ENCODE measurements at places on chromosomes 16 and 17.

DNA sequence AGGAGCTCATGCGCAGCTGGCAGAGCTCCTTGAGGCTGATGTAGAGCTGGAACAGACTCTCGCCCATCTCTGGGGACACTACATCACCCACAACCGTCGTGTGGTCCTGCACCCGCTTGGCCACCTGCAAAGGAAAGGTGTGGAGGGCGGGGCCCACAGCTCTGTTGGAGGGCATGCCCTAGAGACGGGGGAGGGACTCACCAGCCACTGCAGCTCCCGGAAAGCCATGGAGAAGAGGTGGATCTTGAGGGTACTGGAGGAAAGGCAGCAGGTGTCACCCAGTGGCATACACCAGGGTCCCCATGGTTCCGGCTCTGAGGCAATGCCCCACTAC is 8.6 kb downstream of the UNC13D start:
- no peak for DNase-seq

DNA sequence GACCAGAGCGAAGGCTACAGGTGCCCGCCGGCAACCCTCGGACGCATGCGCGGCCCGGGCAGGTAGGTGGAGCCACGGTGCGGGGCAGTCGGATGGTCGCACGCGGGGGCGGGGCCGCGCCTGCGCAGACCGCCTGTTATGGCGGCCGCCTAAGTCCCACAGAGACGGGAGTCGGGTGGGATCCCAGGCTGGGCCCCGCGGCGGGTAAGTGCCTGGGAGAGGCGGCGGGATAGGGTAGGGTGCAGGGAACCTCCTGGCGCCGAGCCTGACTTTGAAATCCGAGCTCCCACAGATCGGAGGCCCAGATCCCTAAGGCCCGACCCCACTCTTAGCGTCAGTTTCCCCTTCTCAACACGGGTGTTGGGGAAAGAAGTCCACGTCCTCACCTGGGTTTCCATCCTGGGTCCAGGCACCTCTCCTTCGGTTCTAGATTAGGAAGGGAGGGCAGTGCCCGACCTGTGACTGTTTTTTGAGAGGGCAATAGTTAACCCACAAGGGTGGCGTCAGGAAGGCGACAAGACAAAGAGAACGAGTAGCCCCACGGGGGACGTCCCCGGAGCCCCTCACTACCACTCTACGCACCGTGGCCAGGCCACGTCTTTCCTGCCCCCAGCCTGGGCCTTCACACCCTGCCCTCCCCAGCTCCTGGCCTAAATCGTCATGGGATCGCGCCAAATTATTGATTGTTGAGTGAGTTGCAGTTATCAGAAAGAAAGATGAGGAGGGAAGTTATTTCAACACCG is at the start of gene METTL22:
TSS of gene METTL22 (plus strand) at position 127 of the 743 bp plus-strand sequence. CDS start 3,968 bp downstream, outside the sequence.
- peak; percentile 33 for DNase-seq

- no peak for DNase-seq
Observed at GRCh38 chr17:73323409-73324159, 11.8 kb upstream of the CDC42EP4 start.

DNA sequence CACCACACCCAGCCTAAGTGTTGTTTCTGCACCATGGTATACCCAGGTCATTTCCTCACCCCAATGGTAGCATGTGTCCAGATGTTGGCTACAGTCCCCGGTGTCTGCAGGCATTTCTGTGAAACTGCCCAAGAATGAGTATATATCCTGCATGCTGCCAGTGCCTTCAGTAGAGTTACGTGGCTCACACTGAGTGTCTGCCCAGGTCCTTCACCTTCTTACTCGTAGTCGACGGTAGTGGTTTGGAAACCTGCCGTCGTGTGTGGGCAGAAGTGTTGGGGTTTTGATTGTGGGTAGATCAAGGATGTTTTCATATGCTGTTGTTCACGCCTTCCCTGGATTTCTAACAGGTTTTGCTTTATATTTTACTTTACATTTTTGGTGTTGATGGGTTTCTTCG is 16.8 kb downstream of the TCF25 start:
- no peak for DNase-seq

DNA sequence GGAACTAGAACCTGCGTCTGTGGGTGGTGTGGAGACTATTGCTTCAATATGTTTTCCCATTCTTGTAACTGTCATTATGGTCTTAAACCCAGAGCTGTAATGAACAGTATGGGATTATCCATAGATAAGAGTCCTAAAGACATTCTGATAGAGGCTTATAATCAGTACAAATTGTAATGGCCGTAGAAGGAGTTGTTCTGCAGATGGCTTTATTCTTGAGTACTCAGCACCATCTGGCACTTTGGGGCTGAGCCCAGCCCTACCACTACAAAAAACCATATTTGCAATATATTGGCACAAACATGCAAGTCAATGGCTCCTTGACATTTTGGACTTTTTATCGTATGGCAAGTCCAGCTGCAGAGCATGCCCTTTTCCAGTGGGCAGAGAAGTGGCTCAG is 150.0 kb downstream of the HS3ST4 start:
- no peak for DNase-seq

DNA sequence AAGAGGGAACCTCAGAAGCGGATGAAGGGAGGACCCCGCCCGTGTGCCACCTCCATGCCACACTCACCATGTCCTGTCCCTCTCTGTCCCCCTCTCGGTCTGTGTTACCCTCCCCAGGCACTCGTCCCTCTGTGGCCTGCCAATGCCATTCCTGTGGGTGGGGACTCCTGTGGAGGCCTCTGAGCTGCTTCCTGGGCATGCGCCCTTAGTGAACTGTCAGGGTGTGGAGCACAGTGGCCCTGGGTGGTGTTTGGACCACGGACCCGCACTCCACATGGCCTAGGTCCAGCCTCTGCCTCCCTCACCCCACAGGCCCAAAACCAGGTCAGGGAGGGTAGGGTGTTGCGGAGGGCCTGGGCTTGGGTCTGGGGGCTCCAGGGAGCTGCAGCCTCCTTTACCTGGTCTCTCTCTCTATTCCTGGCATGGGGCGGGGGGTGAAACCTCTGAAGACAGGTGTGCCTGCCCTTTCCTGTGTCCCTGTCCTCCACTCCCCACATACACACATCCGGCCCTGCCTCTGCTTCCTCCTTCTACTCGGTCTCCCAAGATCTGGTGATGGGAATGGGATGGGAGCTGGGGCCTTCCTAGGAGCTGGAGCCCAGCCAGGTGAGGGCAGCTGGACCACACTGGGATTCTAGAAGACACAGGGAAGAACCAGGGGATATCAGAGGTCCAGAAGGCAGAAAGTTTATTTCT is 11.5 kb upstream of the PKMYT1 start:
- no peak for DNase-seq

- no peak for DNase-seq
Observed at GRCh38 chr16:86567701-86568581, 1.3 kb downstream of the FOXC2 start.

- DNase-seq, result no peak
Observed at GRCh38 chr16:51312363-51313150, 161.5 kb upstream of the SALL1 start.

DNA sequence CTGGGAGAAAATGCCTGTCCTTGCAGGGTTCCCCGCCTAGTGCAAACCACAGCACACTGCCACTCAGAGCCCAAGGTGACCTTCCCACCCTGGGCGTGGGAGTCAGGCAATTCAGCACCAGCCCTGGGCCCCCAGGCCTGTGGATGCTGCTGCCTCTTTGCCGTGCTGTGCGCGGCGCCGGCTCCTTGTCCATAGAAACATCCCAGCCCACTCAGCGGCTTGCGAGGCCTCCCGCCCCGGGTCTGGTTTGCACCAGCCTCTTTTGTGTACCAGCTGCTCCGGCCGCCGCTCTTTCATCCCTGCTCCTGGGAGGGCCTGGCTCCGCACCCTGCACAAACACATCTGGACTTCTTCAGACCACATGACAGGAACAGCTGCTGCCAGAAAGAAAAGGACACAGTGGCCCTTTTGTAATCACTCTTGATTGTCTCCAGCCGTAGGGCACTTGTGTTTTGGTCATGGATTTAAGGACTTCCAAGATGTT is 75.4 kb upstream of the SDK2 start:
- DNase-seq, result no peak

GRCh38 chr16:87656328-87656727 is 54.0 kb downstream of the JPH3 start:
- no peak for DNase-seq

- DNase-seq, result no peak
Observed at GRCh38 chr16:54648575-54648974, 282.1 kb upstream of the IRX5 start.

GRCh38 chr17:14780097-14780651 is 479.3 kb downstream of the HS3ST3B1 start:
- no peak for DNase-seq

DNA sequence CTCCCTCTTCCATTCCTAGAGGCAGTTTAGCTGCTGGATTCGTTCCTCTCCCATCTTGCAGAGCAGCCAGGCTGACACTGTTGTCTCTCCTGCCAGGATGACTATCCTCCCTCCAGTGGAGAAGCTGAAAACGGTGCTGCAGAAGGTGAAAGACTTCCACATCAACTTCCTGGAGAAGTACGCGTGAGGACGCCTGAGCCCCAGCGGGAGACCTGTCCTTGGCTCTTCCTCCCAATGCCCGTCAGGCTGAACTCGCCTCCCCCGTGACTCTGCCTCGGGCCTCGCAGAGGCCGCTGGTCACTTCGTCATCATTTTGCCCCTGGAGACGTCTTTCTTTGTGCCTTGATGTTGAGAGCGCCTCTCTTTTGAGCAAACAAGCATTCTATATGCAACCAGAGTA is 44.6 kb downstream of the GPT2 start:
- DNase-seq, result no peak

GRCh38 chr17:49597436-49597835 is 21.8 kb downstream of the NXPH3 start:
- no peak for DNase-seq

GRCh38 chr17:50204431-50204830 is 3.0 kb upstream of the COL1A1 start:
- no peak for DNase-seq

DNA sequence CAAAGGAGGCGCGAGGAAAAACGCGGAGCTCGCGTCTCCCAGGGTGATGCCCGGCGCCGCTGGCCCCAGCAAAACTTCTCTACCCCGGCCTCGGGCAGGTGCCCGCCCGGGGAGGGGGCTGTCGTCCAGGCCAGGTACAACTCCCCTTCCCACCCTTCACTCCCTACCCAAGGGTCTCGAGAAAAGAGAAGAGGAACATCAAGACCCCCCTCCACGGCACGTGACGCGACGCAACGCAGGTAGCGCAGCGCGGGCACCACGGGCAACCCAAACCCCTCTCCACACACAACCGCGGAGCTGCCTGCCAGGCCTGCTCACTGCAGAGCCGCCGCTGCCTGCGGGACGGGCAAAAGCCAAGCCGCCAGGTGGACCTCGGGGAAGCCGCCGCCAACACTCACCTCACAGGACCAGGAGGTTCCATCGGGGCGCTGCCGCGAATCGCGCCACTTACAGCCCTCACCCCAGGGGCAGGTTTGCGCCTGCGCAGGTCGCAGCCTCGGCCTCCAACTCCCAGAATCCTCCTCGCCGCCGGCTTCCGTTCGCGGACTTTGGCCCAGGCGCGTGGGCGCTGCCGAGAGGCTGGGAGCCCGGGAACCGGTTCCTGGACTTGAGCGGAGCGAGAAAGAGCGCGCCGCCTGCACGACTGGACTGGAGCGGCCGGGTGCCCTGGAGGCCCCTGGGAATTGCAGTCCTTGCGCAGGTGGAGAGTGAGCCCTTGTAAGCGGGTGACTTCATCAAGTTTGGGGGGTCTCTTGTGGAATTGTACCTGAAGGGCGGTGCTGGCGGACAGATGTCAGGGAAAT is at the start of gene ZNF232:
TSS of gene ZNF232 (minus strand) at position 477 of the 803 bp plus-strand sequence. CDS start at position 421, 56 bp downstream.
- DNase-seq, result peak; percentile 53

GRCh38 chr17:8153525-8153956 is 1.3 kb upstream of the PER1 start:
- DNase-seq, result no peak

- no peak for DNase-seq
Observed at GRCh38 chr16:31537362-31538242, 9.9 kb downstream of the AHSP start.

DNA sequence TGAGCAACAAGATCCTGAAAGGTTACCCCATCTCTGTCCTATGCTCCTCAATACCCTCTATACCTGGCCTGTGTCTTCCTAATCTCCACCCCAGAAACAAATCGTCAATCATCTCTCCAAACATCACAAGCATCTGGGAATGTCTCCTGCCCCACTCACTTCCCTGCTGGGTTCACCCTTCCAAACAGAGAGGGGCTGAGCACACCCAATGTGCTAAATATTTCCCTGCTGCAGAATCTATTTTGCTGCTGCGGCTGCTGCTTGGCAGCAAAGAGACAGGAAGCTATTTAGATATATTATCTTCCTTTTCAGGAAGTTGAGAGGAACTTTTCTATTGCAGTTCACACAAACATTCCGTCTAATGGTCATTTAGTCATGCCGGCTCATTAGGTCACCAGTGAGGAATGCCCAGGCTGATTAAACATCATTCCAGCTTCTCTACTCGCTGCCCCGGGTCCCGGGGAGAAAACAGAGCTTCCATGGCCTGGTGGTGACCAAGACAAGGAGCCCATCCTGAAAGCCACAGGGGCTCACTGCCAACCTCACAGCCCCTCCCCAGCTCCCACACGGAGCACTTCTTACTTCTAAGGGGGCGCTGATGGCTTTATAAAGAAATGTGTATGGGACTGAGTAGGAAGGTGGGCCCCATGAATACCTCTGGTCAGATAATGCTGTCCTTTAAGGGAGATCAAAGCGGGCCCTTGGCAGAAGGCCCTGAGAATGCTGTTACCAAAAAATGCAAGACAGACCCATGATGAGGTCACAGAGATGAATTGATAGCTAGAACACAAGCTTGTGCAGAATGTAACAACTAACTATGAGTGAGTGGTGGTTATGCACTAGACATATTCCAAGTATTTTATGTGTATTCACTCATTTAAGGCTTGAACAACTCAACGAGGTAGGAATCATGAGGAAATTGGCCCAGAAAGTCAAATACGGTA is 218.3 kb downstream of the SOX9 start:
- peak; percentile 79 for DNase-seq

GRCh38 chr16:74698222-74698621 is 2.4 kb downstream of the MLKL start:
- no peak for DNase-seq

DNA sequence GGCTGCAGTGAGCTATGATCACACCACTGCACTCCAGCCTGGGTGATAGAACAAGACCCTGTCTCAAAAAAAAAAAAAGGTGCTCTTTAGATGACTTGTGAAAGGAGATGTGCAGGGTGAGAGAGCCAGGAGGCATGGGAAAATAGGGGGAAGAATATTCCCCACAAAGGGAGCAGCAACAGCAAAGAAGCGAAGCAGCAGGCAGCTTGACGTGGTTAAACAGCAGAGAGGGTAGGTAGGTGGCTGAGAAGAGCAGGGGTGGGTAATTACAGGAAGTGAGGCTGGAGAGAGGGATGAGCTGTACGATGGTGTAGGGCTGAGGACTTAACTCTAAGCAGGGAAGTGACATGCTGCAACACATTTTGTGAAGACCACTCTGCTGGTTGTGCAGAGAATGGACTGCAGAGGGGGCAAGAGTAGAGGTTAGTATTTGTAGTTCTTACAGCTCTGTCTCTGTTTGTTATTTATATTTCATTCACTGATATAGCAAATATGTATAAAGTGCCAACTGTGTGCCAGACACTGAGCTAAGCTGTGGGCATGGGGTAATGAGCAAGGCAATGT is 1.6 kb downstream of the HEATR3 start:
- no peak for DNase-seq
